Fibroblast of skin of abdomen (primary cell): ENCODE measurements at places on chromosomes 1 and 21.

DNA sequence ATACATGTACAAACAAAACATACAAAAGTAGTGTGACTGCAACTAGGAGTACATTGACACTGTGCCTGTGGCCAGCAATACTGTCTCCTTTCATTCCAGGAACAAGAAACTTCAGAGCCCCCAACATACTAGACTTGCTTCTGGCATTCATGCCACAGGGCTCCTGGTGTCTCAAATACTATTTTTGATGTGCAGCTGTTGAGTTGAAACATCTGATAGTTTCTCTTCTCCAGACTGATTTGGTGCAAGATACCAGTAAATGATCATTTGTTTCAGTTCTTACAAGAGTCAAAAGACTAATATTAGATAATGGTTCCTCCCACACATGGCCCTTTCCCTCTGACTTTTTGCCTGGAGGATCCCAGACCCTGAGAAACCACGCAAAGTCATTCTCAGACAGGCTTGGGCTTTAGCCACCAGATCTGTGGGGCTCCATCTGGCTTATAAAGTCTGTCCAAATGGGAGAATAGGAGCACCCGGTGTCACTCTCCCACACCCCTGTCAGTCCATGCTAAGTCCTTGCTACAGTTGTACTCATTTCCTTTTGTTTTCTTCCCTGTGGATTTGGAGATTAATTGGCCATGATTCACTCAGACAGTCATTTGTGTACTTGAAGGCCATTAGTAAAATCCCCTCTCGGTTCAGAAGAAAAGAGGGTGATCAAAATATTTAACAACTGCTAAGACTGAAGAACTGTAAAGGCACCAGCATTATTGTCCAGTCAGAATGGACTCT lies 163.5 kb upstream of the RUNX1 start:
- peak; percentile 67 for DNase-seq

- no peak for DNase-seq
Measured at GRCh38 chr21:14285147-14285761, 69.3 kb downstream of the RBM11 start.

- peak; percentile 97 for DNase-seq
Measured at GRCh38 chr1:59707178-59707791, 107.5 kb upstream of the HOOK1 start.

DNA sequence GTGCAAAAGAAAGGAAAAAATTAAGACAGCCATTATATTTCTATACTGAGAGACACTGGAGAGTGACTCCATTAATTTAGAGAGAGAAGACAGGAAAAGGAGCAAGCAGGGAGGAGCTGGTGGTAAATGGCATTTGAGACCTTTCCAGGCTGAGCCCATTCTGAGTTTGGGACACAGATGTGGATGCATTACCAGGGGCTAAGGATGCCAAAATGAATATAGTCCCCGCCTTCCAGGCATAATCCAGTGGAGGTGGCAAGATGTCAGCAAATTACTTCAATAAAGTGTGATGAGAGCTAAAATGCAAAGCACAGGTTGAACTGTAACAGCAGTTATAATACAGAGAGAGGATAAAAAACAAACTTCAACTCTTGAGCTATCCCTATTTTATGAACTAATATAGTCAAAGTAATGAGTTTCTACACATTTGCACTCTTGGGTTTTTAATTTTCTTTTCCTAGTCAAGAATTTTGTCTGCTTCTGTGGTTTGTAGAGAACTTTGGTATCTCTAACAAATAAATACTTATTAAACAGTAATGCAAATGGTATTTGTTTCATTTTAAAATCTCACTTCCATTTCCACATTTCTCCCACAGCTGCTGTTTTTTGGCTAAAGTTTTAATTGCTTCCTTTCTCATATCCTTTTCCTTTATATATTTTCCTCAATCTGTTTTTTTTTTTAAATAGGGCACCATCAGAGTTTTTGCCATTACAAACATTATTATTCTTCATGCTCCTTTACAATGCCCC lies 228.2 kb upstream of the KCNK2 start:
- DNase-seq: peak; percentile 50

DNA sequence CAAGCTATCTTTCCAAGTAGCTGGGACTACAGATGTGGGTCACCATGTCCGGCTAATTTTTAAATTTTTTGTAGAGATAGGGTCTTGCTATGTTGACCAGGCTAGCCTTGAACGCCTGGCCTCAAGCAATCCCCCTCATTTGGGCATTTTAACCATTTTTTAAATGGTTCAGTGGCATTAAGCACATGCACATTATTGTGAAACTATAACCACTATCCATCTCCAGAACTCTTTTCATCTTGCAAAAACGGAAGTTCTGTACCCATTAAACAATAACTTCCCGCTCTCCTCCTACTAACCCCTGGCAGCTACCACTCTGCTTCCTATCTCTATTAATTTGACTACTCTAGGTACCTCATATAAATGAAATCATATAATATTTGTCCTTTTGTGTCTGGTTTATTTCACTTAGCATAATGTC lies 4.8 kb upstream of the IL6R start:
- no peak for DNase-seq

- no peak for DNase-seq
Measured at GRCh38 chr1:165707984-165708706, 9.8 kb upstream of the ALDH9A1 start.

DNA sequence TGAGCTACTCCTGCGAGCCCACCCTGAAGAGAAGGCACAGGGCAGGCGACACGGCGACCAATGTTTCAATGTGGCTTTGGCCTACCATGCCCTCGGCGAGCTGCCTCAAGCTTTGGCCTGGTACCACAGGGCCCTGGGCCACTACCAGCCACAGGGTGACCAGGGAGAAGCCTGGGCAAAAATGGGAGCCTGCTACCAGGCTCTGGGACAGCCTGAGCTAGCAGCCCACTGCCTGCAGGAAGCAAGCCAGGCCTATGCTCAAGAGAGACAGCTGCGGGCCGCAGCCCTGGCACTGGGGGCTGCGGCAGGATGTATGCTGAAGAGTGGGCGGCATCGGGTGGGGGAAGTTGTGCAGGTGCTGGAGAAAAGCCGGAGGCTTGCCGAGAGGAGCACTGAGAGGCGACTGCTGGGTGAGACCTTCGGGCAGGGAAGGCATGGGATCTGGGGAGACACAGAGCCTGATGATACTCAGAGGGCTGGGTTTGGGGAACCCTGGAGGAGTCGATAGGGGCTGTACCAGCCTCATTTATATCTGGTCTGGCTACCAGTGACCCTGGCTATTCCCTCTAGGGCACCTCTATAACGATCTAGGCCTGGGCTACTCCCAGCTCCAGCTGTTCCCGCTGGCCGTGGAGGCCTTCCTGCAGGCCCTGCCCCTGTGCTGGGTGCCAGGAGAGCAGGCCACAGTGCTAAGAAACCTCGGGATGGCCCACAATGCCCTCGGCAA lies 2.3 kb downstream of the TTC24 start:
- DNase-seq: no peak

- DNase-seq: no peak
Measured at GRCh38 chr1:164857439-164857838, 298.5 kb downstream of the PBX1 start.

DNA sequence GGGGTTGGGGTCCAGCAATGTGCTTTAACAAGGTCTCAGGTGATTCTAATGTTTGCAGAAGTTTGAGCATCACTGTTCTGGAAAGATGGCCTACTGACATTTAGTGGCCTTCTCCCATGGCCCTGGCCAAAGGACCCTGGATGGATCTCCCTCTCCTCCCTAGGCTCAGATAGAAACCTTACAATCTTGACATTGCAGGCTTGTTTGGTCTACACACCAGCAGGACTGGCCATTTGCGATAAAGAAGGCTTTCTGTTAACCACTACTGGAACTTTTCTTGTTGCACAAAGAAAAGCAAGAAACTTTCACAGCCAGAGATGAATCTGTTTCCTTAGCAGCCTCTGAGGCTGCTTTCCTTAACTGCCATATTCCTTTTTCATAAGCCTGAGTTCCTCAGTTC lies 6.2 kb downstream of the DNALI1 start:
- no peak for DNase-seq

- DNase-seq: no peak
Measured at GRCh38 chr1:24551290-24551959, 4.5 kb upstream of the NCMAP start.

DNA sequence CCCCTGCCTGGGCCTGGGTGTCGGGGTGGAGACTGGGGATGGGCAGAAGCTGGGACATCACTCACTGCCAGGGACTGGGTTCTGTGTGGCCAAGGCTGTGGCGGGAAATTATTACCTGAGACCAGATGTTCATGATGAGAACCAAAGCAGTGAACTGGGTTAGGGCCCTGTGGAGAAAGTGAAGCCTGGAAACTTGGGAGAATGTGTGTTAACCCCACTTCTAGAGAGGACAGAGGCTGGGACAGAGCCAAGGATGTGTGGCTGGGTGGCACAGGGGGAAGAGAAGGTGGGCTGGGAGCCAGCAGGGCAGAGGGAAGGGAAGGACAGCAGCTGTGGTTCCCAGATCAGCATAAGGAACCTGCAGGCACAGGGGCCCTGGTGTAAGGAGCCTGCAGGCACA lies 31.3 kb downstream of the CNIH3 start:
- no peak for DNase-seq

GRCh38 chr1:64263335-64263734 lies 59.9 kb downstream of the UBE2U start:
- DNase-seq: no peak

DNA sequence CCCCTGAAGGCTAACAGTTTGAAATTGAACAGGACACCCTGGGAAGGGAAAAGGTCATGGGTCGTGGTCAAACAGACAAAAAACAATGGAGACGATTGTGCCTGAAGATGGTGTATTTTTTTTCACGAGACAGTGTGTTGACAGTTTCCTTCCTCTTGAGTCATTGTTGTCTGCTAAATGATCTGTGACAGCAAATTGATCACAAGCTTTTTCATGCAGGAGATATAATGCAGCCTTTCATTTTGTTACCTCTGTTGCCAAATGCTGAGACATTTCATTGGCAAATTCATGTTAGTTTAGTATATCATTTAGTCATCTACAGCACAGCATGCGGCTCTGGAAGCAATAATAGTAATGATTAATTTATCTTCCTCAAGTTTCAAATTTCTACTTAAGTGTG lies 27.7 kb downstream of the UBE2U start:
- no peak for DNase-seq

GRCh38 chr1:50423670-50424000 lies 392 bp upstream of the DMRTA2 start:
- DNase-seq: no peak

- no peak for DNase-seq
Measured at GRCh38 chr21:27425172-27425571, 458.3 kb upstream of the ADAMTS5 start.

GRCh38 chr1:78673120-78673519 lies 23.5 kb downstream of the IFI44 start:
- DNase-seq: no peak

DNA sequence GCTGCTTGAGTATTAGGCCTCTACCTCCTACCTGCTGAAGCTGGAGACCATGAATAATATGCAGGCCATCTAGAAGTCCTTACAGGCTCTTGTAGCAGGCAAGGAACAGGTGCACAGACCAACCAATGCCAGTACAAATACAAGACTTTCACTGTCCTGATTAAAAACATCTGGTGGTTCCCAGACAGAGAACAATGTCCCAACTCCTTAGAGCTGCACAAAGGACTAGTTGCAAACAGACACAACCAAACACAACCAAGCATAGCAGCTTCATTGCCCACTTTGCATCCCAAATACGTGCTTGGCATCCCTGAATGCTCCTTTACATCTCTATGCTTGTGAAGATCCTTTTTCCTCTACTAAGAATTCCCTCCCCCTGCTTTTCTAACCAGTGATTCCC lies 98.1 kb upstream of the CXADR start:
- no peak for DNase-seq

- no peak for DNase-seq
Measured at GRCh38 chr1:230465691-230466090, 39.6 kb upstream of the PGBD5 start.
